Stimulated activated CD4-positive, alpha-beta T cell treated with anti-CD3 and anti-CD28 coated beads, Interleukin-1b, Interleukin-23, amount 100 ng/mL, for 1 hour (primary cell): ENCODE measurements at places on chromosomes 11 and 22.

GRCh38 chr11:114060392-114061047, 1.0 kb downstream of the ZBTB16 start:
- DNase-seq: no peak

- DNase-seq: no peak
These were observed 42.3 kb downstream of the SPATA19 start for GRCh38 chr11:133803026-133803425.

DNA sequence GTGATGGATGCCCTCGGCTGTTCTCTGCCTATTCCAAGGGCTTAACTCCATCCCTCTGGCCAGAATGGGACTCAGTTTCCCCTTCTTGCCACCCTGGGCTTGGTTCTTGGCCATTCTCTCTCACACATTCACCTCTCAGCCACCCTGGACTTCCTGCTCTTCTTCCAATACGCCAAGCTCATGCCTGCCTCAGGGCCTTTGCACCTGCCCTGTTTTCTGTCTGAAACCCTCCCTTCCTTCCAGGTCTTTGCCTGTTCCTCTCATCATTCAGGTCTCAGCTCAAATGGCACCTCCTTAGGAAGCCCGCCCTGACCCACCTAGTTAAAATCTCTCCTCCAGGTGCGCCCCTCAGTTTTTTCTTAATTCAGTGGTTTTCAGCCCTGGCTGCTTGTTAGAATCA, 76.6 kb upstream of the TP53I11 start:
- no peak for DNase-seq

GRCh38 chr11:65546217-65546958, 11.8 kb downstream of the LTBP3 start:
- peak; percentile 99 for DNase-seq

- DNase-seq: no peak
These were observed 25.5 kb downstream of the IL18BP start for GRCh38 chr11:72024069-72024754.

DNA sequence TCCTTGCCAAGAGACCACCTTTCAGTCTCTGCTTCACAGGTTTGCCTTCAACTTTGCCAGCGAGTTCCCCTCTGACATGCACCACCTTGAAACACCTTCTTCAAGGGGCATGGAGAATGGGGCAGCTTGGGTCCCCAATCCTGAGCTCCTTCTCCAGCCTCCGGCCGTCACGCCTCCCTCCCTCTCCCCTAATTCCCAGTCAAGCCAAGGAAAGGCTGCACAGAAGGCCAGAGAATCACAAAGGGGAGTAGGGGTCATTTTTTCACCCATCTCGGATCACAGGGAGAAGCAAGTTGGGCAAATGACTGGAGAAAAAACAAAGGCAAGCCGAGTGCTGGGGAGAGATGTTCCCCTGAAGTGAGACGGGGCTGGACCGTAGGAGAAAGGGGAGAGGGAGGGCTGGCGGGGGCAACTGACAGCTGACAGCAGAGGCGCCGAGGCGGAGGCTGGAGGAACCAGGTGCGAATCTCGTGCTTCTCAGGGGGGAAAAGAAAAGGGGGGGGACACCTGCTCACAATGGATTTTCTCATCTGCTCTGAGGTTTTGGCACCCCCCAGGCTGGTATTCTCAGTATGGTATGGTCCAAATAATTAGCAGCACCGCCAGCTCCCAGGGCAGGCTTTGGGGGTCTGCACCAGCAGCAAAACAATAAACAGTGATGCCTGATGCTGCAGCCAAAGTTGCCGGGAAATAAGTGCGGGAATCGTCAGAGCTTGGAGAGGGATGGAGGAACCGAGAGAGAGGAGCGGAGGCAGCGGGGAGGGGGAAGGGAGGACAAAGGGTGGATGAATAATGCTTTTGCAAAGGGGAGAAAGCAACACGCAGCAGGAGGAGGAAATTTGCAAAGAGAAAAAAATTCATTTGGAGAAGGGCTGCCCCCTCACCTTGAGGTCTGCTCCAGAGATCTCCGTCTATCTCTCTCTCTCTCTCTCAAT, 644 bp downstream of the YPEL4 start:
- no peak for DNase-seq

- no peak for DNase-seq
These were observed 408 bp downstream of the PPP2R5B start for GRCh38 chr11:64924910-64925284.

GRCh38 chr11:19701421-19701820, 11.2 kb upstream of the NAV2 start:
- no peak for DNase-seq

- no peak for DNase-seq
These were observed 563.0 kb downstream of the MIAT start for GRCh38 chr22:27220339-27220738.

- no peak for DNase-seq
These were observed 27.0 kb upstream of the AMOTL1 start for GRCh38 chr11:94741022-94741679.

GRCh38 chr22:30474121-30474520, 2.3 kb upstream of the SEC14L3 start:
- DNase-seq: no peak

DNA sequence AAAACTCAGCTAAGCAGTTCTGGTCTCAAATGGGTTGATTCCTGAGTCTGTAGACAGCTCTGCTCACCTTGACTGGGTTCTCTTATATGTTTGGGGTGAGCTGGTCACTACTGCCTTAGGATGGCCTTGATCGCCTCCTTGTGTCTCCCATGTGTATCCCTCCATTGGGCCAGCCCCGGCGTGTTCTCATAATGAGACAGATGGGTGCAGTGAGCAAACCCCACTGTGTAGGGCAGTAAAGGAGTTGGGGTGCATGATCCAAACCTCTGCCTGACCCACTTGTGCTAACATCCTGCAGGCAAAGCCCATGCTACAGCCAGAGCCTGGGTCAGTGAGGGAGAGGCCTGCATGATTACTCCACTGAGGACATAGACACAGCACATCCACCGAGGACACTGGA, 657.6 kb downstream of the BRD1 start:
- no peak for DNase-seq

DNA sequence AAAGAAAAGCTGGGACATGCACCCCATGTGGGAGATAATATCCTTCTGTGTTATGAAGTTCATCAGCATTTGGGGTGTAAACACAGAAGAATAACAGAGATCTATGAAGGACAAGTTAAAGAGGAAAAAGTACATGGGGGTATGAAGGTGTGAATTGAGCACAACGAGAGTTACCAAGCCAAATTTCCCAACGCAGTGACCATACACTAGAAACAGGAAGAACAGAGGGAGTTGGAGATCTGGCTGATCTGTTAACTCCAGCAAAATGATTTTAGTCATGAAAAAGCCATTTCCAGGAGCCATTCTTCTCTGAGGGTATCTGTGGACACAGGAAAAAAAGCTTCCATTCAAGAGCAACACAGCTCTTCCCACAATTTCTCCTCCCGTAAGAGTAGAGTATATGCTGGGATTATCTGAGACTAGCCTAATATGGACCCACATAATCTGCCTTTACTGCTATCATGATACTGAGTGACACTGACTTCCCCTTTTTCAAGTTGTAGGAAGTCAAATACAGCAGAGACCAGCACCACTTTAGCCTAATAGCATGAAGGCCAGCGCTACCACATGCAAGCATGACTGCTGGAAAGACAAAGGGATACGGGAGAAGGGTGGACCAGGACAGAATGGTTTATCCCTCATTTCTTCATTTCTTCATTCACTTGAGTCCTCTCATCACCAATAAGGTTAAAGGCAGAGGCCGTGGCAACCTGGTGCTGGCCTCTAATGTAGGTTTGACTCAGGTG, 19.6 kb upstream of the OR8D2 start:
- DNase-seq: no peak

DNA sequence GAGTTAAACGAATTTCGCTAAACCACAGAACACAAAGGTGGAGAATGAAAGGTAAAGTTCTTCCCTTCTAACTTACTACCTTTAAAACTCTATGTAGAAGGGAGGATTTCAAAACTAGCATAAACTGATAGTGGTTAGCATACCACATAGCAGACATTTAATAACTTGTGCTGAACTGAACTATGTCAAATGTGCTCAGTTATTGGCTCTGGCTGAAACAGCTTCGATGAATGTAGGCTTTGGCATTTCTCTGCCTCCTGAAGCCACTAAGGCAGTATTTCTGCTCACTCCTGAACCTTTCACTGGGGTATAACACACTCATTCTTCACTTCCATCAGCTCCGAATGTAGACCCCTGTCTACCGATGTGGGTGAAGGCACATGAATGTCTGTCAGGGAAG, 1188.1 kb downstream of the LRRC4C start:
- DNase-seq: no peak

DNA sequence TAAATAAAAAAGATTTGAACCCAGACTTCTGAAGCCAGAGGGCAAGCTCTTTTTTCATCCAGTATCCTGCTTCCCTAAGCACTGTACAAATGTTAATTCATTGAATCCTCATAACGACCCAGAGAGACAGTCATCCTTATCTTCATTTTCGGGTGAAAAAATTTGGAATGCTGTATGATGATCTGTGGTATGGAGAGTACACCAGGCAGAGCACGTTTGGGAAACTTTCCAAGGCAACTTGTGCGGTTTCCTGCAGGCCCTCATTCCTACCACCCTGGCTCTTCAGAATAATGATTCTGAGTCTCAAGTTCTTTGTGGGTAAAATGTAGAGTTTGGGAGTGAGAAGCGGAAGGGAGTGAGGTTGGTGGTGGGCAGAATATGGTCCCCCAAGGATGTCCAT, 177.9 kb upstream of the CADM1 start:
- DNase-seq: no peak

DNA sequence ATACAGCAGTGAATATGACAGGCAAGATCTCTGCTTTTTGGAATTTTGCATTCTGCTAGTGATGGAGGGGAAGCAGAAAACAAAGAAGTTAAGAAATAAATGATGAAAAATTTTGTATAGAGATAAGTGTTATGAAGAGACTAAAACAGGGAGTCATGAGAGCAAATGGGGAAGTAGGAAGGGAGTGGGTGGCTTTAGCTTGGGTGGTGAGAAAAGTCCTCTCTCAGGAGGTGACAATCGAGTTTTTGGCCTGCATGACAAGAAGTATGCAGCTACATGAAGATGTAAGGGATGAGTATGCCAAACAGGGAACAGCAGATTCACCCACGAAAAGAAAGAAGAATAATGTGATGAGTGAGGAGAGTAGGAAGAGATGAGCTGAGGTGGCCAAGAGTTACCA, 80.7 kb upstream of the MPPED2 start:
- DNase-seq: no peak
